ENCODE measurements at places on chromosomes 7 and 10.
A peak's percentile ranks its signal among the peaks of the same experiment; 100 is the strongest.

GRCh38 chr10:93475227-93475626, 6.9 kb downstream of the MYOF start:
- no peak for DNase-seq

GRCh38 chr7:158276414-158277218, 311.0 kb downstream of the PTPRN2 start:
- no peak for DNase-seq

- DNase-seq, result peak; percentile 49
Measured at GRCh38 chr7:93147363-93147762, 822 bp downstream of the SAMD9L start.

GRCh38 chr7:100570954-100571828, 2.5 kb downstream of the SAP25 start:
- no peak for DNase-seq

GRCh38 chr7:151923097-151923876, 33.0 kb upstream of the GALNTL5 start:
- no peak for DNase-seq

GRCh38 chr10:4984971-4985594, 18.6 kb downstream of the AKR1C2 start:
- DNase-seq, result no peak

GRCh38 chr7:129604713-129605437, 6.6 kb upstream of the NRF1 start:
- DNase-seq, result no peak

- no peak for DNase-seq
Measured at GRCh38 chr10:117094856-117095255, 43.2 kb downstream of the VAX1 start.

GRCh38 chr7:44565097-44565794, 8.5 kb downstream of the DDX56 start:
- DNase-seq, result peak; percentile 12

DNA sequence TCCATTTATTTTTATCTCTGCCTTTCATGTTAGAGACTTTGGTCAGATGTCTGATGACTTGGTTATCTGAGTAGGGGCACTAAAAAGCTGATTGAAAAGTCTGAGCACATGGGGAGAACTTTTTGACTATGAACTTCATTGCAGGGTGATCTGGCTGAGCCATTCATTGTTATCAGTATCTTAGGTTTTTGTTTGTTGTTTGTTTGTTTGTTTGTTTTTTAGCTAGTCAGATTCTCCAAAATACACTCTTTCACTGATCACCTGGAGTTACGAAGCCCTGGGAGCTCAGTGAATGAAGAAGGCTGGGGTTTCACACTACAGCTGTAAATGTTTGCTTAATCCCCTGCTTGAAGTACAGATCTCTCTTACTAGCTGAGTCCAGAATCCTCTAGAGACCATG, 28.6 kb upstream of the DLG5 start:
- DNase-seq, result no peak

- DNase-seq, result no peak
Measured at GRCh38 chr7:34327681-34328080, 330.3 kb upstream of the NPSR1 start.

- DNase-seq, result no peak
Measured at GRCh38 chr7:153004341-153004740, 244.8 kb downstream of the ACTR3B start.

GRCh38 chr7:66845379-66846095, 75.5 kb upstream of the TMEM248 start:
- DNase-seq, result no peak

DNA sequence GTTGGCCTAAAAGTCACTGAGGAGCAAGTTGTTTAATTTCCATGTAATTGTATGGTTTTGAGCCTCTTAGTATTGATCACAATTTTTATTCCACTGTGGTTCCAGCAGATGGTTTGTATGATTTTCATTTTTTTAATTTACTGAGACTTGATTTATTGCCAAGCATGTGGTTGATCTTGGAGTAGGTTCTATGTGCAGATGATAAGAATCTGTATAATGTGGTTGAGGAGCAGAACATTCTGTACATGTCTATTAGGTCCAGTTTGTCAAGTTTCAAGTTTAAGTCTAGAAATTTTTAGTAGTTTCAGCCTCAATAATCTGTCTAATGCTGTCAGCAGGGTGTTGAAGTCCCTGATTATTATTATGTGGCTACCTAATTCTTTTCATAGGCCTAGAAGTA, 22.7 kb upstream of the ZWINT start:
- DNase-seq, result no peak

DNA sequence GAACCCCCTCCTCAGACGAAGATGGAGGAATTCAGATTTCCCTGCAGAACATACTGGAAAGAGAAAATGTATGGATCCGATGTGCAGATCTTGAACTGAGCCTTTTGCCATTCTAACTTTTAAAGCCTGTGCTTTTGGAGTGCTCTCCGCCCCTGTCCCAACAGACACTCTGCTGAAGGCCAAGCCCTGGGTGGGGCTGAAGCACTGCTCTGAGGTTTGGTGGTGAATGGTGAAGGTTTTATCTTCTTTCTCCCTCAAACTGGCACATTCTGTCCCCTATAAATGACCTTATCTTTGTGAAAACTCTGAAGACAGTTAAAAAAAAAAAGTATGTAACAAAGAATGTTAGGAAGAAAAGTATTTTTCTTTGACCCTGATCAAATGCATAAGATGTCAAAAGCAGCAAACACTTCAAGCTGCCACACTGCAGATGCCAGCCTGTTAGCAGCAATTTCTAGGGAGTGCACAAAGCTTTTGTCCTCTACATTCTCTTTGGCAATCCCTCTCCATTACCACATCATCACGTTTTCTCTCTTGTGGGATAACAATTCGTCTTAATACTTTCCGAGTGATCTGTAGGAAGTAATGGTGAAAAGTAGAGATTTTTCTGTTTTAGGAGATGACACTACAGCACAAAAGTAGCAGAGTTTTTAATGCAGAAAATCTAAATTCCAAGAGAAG, 137.3 kb upstream of the CCDC6 start:
- DNase-seq, result no peak

All from GDM1 (cell line).